ENCODE measurements at places on chromosomes 1 and 21. TPM values are rescaled to one million over a fixed set of nuclear protein-coding genes. Genes with fewer than 3 reads are reported as not detected.

PTPRC gene
- 6.3 TPM for total RNA-seq

DNA sequence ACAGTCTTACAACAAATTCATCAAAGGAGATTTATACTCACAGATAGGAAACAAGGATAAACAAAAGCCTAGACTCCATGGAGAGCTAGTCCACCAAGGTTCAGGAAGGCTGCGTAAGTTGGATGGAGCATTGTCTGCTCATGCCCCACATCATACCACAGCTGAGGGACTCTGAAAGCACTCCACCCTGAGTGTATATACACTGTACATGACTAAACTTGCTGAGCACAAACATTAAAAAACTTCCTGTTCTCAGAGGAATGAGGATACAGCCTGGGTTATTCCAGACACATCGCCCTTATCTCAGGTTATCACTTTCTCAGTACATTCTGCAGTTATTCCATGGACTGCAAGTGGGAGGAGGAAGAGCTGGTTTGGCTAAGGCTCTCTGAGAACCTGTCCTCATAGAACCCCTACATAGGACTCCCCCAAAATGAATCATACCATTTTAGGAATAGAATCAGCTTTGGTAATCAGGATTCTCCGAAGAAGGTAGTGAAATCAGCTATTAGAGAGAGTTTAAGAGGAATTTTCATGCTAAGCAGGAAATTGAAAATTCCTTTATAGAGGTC lies 58.0 kb upstream of the PRMT6 start:
- no peak for DNase-seq

KCNH1 gene
- total RNA-seq = 0.70 TPM

- no peak for DNase-seq
Observed at GRCh38 chr1:63857478-63857877, 83.7 kb downstream of the ROR1 start.

DNA sequence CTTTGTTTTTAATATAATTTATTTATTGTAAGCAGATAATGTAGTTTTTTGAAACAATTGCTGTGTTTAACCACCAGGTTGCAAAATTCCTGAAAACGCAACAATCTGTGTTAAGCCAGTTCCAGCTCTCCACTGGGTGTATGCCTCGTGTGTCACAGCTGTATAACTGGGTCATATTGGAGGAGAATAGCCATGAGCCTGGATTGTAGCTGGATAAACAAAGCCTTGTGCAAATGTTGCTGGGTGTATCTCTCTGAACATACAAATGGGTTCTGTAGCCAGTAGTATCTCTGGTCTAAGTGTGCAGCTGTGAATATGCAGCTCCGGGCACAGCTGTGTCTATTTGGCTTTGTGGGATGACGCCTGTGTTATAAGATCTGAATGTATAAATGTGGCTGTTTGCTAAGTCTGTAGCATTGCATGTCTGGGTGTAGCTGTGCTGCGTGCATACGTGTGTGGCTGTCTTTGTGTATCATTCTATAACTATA lies 2.8 kb downstream of the TCEA3 start:
- DNase-seq = no peak

RBM11 gene
- 1.4 TPM for total RNA-seq

GRCh38 chr1:25433389-25434186 lies 2.9 kb downstream of the MACO1 start:
- DNase-seq = no peak

CADM3 gene
- total RNA-seq = 3.2 TPM

LYPD8 gene
- 366 TPM for total RNA-seq

- DNase-seq = peak; percentile 65
Observed at GRCh38 chr1:2042830-2043773, 7.1 kb upstream of the PRKCZ start.

GRCh38 chr1:184025242-184025675 lies 12.3 kb downstream of the COLGALT2 start:
- DNase-seq = no peak

- no peak for DNase-seq
Observed at GRCh38 chr1:87451229-87451920, 122.7 kb downstream of the LMO4 start.

- DNase-seq = no peak
Observed at GRCh38 chr1:183476081-183476480, 3.8 kb downstream of the SMG7 start.
